ENCODE measurements at places on chromosomes 6 and 20.

- no peak for DNase-seq
These were observed 36.3 kb upstream of the FAM83D start for GRCh38 chr20:38889792-38890496.

DNA sequence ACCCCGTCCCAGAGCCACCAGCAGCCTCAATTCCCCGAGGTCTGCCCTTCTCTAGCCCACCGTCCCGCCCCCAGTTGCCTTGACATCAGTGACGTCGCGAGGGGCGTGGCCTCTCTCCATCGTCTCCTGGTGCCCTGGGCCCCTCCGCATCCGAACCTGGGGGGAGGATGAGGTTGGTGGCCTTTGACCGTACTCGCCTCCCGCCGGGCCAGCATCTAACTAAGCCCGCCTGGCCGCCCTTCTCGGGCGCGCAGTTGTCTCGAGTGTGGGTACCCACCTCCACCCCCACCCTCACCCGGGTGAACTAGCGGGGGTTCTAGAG, 5.5 kb upstream of the ARMC12 start:
- peak; percentile 98 for DNase-seq

DNA sequence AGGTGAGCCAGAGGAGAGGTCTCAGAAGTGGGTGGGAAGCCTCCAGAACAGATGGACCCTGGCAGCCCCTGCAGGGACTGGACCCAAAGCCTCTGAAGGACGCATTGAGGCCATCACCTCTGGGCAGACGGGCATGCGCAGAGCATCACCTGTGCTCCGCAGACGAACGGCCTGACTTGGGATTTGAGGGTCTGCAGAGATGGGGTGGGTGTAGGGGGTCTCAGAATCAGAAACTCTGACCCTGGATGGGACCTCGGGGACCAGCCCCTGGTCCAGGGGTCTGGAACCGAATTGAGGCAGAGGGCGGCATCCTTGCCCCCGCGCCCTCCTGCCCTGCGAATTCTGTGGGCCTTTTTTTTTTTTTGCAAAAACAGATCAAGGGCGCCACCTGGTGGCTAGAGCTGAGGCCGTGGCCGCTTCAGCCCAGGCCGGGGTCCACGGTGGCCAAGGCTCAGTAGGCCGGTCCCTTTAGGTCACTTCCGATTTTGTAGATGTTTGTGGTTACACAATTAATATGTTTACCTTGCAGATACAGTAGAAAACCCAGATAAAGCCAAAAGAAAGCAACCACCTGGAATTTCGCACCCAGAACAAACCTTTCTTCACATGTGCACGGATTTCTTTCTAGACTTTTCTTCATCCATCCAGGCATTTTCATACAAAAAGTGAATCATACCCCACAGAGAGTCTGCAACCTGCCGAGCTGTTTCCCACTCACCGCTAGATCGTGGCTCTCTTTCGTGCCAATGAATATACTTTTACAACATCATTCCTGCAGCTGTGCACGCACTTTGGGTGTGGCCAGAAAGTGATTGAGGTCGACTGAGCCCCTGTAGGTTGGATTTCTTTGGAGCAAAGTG, 25.9 kb downstream of the ZBP1 start:
- peak; percentile 70 for DNase-seq

GRCh38 chr6:152356016-152356415, 281.1 kb downstream of the SYNE1 start:
- no peak for DNase-seq

DNA sequence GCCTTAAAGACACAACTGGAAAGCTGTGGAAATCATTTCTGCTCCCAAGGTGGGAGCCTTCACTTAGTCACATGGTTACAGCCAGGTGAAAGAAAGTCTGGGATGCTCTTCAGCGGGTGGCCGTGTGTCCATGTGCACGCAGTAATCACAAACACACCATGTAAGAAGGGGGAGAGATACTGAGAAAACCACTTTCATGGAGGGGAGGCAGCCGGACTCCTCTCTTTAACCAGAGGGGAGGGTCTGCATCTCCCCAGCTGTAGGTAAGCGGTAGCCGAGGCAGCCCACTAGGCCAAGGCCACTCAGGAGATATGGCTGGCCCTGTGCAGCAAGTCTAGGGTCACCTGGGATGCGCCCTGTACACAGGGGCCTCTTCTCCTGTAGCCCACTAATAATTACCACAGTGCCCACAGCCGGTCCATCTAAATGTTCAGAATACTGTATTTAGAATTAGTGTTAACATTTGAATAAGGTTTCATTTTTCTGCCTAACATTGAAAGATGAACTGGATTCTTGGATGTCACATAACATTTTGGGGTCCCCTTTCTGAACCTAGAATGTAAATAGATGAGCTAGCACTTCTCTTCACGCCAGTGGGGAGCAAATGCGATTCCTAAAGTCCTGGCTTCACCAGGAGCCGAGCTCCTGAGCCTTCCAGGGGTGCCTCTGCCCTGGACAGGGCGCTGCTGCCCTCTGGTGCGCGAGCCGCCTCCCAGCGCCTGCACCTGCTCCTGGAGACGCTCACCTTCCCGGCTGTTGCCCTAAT, 15.9 kb downstream of the GPR31 start:
- DNase-seq, result peak; percentile 68

DNA sequence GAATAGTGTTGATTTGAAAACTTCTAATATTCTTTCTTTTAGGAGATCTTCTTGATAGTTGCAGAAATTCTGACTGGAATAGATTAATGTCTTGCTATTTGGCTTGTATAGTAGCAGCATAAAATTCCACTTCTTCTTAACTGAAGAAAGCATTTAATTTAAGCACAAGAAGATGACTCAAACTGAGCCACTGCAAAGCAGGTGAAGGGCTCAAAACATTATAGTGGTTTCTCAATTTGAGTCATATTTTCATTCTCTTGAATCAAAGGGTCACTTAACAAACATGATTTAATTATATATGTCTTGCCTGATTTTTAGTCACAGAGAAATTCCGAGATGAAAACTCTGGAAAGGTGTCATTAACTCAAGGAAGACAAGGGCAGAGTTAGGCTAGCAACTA, 239.3 kb downstream of the ZNF217 start:
- DNase-seq, result no peak

DNA sequence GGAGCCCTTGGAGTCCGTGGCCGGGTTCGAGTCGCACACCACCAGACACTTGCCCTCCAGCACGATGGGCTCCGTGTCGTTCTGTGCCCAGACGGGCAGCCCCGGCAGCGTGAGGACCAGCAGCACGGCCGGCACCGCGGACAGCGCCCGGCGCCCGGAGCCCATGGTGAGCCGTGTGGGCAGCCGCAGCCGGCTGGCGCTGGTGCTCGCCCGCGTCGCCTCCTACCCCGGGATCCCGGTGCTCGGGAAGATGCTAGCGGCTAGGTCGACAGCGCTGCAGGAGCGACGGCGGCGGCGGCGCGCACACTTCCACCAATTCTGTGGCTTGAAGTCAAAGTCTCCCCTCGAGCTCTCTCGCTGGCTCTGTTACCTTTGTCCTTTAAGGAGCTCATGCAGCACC, 1.3 kb downstream of the CBLN4 start:
- DNase-seq, result no peak

DNA sequence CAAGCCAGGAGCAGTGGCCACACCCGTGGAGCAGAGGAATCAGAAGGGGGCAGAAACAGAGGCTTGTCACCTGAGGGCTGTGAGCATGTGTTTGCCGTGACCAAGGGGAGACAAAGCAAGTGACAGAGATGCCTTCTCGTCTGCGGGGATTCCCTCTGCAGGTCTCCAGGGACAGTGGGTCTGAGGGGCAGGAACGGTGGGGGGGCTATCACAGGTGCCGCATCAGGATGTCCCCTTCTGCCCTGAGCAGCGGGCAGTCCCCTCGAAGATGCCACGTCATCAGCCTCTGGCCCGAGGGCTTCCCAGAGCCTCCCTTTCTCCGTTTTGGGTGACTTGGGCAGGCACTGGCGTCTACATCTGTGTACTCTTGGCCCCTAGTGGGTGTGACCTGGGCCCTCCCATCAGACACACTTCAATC, 338.7 kb downstream of the PREX1 start:
- no peak for DNase-seq

- no peak for DNase-seq
These were observed 98.4 kb downstream of the IPCEF1 start for GRCh38 chr6:154258064-154258757.

GRCh38 chr6:104540743-104541142, 319.0 kb downstream of the HACE1 start:
- DNase-seq, result no peak

- DNase-seq, result peak; percentile 23
These were observed 15.4 kb upstream of the TRIB3 start for GRCh38 chr20:364905-365794.

DNA sequence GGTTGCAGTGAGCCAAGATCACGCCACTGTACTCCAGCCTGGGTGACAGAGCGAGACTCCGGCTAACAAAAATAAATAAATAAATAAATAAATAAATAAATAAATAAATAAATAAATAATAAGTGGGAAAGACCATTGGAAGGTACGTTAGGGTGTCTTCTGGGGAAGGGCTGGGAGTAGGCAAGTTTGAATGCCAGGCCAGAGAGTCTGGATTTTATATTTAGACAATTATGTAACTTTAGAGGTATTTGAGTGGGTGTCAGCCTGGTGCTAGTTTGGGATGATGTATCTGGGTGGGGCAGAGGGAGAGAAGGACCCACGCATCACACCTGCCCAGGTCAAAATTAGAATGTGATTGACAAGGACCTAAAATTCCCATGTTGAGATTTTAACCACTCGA, 108.5 kb upstream of the PRND start:
- no peak for DNase-seq

DNA sequence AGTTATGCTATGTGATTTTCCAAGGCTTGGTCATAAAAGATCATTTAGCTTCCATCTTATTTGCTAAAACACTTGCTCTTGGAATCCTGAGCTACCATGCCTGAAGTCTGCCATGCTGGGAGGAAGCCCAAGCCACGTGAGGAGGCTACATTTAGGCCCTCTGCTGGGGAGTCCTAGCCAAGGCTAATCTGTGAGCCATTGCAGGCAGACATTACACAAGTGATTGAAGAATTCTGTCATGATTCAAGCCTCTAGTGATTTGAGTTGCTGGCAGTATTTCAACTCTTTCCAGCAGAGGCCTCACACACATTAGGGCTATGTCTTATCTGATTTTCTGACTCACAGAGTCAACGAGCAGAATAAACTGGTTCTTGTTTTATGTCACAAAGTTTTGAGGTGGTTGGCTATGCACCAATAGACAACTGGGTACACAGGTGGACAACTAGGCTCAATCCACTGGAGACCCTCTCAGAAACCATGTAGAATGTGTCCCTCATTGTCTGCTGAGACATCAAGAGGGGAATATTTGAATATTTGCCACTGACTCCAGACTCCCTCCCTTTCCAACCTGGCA, 227.2 kb upstream of the SULF2 start:
- no peak for DNase-seq

- DNase-seq, result no peak
These were observed 178.9 kb upstream of the MYLIP start for GRCh38 chr6:15949982-15950381.

DNA sequence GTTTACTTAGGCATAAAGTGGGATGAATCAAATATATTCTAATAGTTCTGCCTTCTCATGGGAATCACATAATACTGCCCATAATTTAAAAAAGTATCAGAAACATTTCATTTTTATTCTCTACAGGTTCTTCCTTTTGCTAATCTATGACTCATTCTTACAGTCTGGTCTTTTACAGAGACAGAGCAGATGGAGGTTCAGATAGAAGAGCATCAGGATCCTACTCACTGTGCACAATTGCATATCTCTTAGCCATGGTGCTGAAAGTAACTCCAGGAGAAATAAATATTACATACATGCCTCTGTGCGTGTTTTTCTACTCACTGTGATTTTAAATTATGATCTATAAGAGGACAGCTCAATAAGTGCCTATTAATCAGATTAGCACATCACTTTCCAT, 16.3 kb upstream of the OR2B6 start:
- DNase-seq, result no peak

DNA sequence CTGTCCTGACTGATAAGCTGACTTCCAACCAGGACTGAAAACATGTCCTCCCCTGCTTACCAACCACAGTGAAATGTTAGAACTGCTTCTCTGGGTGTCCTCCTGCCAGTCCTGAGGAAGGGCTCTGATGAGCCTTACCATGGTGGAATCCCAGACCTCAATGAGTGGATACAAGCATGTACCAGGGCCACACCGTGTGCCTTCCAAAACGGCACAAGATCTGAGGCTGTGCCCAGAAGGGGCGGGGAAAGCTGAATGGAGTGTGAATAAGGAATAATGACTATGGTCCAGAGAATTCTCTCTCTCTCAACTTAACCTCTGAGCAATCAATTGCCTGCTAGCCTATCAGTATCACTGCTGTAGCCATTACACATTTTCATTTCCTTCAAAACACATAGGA, 51.7 kb downstream of the PDE10A start:
- DNase-seq, result no peak

DNA sequence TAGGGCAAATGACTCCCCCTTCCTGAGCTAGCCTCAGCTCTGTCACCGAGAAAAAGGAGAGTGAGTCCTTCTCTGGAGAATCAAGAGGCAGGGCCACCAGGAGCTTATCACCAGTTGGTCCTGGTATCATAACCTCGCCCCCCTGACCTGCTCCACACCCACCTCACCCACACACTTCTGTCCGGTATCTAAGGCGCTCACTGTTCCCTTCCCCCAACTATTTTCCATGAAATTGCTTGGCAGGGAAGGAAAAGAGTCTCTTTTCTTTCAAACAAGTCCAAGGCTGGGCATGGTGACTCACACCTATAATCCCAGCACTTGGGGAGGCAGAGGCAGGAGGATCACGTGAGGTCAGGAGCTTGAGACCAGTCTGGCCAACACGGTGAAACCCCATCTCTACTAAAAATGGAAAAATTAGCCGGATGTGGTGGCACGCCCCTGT, 77.6 kb downstream of the ZMYND8 start:
- no peak for DNase-seq

GRCh38 chr20:1536893-1537730, 20.4 kb downstream of the SIRPD start:
- DNase-seq, result no peak

DNA sequence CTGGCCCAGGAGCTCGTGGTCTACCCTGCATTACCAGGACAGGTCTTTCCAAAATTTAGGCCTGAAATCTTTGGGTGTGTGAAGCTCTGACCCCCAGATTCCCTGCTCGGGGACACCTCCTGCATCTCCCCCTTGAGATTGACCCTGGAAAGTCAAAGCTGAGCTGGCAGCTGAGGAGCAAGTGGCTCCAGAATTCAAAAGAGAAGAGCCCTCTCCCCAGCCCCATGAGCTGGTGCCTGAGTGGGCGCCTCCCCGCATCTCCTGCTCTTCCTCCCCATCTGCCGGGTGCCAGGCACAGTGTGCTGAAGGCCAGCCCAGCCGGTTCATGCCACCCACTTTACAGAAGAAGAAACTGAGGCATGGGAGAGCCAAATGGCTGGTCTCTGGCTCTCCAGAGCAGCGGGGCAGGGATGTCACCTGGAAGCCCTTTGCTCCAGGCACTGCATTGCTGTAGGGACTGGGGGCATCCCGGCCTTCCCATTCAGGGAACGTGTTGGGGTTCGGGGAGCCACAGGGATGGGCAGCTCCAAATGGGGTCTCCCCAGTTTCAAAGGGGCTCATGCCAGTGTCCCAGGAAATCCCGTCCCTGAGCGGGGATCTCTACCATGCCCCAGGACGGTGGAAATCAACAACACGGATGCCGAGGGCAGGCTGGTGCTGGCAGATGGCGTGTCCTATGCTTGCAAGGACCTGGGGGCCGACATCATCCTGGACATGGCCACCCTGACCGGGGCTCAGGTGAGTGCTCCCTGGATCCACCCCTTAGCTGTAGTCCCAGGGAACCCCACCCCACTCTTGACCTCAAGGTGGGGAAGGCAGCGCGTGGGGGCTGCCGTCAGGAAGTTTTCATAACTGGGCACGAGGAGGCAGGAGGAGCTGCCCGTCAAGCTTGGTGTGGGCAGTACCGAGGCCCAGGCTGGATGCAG, 20.5 kb downstream of the NPEPL1 start:
- DNase-seq, result no peak
